Large intestine (tissue), 12 donors: ENCODE measurements at places on chromosomes 7 and 10.

- no peak for DNase-seq
Measured at GRCh38 chr10:32616438-32616837, 170.5 kb downstream of the CCDC7 start.

- no peak for DNase-seq
Measured at GRCh38 chr10:3592424-3592823, 192.6 kb downstream of the KLF6 start.

DNA sequence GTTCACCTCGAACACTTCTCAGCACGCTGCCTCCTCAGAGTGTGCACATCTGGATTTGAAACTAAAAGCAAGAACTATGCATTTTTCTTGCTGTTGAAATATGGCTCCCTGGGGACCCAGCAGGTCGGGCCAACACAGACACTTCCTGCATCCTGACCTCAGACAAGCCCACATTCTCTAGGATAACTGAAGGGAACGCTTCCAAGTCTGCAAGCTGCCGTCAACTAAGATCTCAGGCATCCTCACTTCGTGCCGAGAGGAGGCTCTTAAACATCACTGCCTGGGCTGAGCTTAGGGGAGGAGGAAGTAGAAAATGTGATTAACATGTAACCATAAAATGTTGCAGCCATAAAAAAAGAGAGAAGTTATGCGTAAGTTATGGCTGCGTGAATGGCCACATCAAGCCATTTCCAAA is 65.5 kb downstream of the PYROXD2 start:
- peak; percentile 43 for DNase-seq

DNA sequence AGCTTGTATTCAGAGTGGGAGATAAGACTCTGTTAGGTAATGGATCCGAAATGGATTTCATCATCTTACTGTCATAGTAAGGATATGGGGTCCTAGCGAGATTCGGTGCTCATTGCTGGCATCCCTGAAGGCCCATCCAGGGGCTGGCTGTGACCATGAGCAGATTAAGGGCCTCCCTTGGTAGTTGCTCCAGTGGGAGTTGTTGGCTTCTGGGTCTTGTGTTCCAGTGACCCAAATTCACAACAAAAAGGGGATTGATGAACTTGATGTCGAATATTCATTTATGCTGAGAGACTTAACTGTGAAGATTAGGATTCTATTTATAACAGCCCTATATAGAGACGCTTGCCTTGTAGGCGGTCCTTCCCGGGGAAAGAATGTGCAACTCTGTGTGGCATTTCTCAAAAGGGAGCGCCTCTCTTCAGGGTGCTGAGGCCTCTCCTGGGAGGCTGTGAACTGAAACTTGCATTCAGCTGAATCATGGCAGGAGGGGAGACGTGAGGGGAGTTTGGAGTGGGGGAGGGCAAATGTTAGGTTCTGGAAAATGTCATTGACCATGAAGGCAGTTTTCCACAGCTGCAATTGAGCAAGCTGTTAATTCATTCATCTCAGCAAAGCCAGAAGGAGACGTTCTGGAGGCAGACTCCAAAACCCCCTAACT is 233.1 kb upstream of the FZD8 start:
- no peak for DNase-seq

DNA sequence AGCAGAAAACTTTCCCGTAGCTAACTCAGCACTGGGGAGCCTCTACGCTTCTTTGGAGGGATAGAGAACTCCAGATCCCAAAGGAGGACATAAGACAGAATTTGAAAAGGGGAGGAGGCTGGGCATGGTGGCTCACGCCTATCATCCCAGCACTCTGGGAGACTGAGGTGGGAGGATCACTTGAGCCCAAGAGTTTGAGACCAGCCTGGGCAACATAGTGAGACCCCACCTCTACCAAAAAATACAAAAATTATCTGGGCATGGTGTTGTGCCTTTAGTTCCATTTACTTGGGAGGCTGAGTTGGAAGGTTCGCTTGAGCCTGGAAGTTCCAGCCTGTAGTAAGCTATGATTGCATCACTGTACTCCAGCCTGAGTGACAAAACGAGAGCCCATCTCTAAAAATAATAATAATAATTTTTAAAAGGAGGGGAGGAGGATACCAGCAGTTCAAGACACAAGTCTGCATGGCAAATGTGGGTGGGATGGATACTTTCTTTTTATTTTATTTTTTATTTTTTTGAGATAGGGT is 165.9 kb upstream of the SH2B2 start:
- no peak for DNase-seq

- DNase-seq, result no peak
Measured at GRCh38 chr10:106874604-106874889, 290.0 kb downstream of the SORCS1 start.

DNA sequence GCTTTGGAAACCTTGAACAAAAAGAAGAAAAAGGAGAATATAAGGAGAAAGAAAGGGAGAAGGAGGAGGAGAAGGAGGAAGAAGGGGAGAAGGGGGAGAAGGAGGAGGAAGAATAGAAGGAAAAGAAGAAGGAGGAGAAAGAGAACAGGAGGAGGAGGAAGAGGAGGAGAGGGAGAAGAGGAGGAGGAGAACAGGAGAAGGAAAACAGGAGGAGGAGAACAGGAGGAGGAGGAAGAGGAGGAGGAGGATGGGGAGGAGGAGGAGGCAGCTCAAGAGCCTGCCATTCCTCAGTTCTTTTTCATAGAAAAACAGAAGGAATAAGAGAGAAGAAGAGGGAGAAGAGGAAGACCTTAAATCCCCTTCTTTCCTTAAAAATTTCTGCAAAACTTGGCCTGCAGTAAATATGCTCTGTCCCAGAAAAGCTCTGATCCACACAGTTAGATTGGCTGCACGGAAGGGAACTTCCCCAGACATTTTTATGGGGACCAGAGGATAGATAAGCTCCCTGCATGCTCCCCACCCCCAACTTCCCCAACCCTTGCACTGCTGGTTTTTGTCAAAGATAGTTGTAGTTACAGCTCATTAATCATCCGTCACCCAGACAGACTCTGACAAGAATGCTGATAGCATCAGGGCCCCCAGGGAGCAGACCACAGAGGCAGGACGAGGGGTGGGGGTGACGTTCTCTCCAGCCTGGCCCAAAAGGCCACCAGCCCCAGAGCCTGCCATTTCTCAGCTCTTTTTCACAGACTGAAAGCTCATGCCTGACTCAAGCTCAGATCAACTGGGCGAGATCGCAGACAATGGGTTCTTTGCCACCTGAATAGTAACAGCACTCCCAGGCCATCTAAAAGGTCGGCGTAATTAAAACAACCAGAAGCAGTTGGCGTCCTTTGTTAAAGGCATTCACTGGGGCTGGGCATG is 34.5 kb upstream of the LYZL1 start:
- peak; percentile 33 for DNase-seq

DNA sequence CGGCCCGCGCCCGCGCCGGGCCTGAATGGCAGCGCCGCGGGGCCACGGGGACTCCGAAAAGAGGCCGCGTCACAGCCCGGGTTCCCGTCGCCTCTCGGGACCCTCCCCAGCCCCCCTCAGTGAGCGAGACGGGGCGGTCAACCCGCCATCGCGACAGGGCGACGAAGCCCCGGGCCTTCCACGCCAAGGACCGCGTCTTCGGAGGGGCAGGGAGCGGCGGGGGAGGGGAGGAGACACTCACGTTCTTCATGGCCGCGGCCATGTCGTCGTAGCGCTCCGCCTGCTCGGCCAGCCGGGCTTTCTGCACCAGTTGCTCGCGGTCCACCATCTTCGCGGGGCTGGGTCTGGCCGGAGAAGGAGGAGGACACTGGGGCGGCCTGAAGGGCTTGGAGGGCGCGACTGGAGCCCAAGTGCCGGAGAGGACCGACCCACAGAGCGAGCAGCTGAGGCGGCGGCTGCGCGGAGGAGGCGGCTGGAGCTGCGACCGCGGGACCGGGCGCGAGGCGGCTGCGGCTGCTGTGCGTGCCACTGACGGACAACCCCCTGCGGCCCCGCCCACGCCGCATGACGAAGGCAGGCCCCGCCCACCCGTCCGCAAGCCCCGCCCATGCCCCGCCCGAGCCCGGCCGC is at the start of gene YWHAG:
YWHAG (minus strand) TSS at position 511 of the 630 bp plus-strand sequence; CDS start at position 328, 183 bp downstream.
- peak; percentile 93 for DNase-seq

GRCh38 chr10:43268491-43268890 is 1.6 kb upstream of the RASGEF1A start:
- no peak for DNase-seq

DNA sequence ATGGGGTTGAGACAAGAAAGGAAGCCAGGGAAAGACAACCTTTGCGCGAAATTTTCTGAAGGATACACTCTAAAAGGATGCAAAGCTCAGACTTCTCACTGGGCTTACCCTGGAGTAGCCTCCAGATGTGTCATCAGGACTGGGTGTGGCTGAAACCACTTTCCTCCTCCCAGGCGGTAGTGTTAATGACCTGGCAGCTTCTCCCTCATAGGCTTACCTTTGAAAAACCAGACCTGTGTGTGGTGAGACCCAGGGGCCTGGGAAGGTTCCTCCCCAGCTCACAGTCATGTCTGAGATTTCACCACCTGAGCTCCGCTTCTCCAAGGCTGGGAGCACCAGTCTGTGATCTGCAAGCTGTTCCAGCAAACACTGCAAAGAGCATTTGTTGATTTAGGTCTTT is 93.7 kb downstream of the EPC1 start:
- DNase-seq, result peak; percentile 60

- no peak for DNase-seq
Measured at GRCh38 chr7:139772873-139773272, 4.9 kb downstream of the HIPK2 start.

GRCh38 chr10:35640474-35640873 is 1.6 kb downstream of the FZD8 start:
- DNase-seq, result peak; percentile 65

DNA sequence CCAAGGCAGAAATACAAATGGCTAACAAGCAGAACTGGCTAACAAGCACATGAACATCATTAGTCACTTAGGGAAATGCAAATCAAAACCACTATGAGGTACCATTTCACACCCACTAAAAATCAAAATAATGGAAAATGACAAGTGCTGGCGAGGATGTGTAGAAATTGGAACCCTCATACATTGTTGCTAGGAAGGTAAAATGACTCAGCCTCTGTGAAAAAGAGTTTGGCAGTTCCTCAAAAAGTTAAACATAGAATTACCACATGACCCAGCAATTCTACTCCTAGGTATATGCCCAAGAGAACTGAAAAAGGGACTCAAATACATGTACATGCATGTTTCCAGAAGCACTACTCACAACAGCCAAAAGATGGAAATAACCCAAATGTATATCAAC is 52.8 kb upstream of the ANAPC16 start:
- no peak for DNase-seq

GRCh38 chr10:96333101-96333500 is 25.7 kb downstream of the OPALIN start:
- no peak for DNase-seq

DNA sequence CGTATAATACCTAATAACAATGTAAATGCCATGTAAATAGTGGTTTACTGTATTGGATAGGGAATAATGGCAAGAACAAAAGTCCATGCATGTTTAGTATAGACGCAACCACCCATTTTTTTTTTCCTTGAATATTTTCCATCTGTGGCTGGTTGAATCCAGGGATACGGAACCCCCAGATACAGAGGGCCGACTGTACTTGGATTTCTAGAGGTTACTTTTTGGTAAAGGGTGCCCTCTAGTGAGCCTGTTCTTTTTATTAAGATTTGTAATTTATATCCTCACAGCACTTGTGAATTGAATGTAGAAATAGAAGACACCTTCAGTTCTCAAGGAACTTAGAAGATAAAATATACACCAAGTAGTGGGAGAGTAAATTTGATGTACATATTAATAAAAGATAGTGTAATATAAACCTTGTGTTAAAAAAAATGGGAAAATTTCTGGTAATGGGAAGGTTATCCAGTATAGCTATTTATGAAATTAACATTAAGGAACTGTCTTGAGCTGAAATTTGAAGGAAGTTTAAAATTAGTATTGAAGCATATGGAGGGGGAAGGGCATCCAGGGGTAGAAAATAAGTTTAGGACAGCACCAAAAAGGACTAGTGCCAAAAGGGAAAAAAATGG is 32.0 kb downstream of the EXOC6 start:
- peak; percentile 27 for DNase-seq
